ENCODE measurements at places on chromosomes 4 and X.

GRCh38 chrX:17584248-17584681, 153.0 kb upstream of the SCML1 start:
- DNase-seq = no peak

DNA sequence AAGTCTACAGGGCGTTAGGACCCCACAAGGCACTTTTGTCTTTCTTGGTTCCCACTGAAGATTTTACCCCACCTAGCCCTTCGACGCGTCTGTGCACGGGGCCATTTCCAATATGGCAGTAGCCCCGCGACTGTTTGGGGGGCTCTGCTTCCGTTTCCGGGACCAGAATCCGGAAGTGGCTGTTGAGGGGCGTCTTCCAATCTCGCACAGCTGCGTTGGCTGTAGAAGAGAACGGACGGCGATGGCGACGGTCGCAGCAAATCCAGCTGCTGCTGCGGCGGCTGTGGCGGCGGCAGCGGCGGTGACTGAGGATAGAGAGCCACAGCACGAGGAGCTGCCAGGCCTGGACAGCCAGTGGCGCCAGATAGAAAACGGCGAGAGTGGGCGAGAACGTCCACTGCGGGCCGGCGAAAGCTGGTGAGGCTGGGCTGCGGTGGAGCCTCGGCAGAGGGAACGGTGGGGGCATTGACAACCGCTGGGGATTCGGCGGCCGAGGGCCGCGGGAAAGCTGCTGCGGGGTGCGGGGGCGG, at the start of gene USP11:
Gene USP11 (plus strand): TSS at position 207 of the 530 bp plus-strand sequence. CDS start 35 bp downstream, at position 242.
- no peak for DNase-seq

GRCh38 chr4:140533951-140534480, 10.0 kb downstream of the ELMOD2 start:
- DNase-seq = no peak

- no peak for DNase-seq
Observed at GRCh38 chr4:178633263-178633662, 1191.0 kb upstream of the AGA start.

- no peak for DNase-seq
Observed at GRCh38 chr4:151048913-151049312, 33.8 kb upstream of the LRBA start.

GRCh38 chr4:122065149-122065548, 87.0 kb upstream of the BLTP1 start:
- no peak for DNase-seq

DNA sequence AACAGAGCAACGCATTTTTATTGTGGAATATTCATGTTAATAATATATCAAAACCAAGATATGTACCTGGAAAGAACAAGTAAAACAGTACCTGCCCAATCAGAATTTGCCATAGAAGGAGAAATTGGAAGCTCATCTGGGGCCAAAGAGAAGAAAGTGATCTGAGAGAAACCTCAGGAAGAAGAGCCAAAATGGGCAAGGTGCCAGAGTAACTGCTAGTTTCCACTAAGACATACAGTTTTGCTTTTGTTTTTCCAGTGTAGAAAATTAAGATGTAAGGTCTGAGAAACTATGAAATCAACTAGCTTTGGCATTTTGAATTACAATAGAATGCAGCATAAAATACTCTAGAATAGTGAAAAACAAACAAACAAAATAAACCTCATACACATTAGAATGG, 2201.2 kb downstream of the ARAP2 start:
- DNase-seq = no peak

GRCh38 chr4:98568941-98569663, 89.3 kb downstream of the TSPAN5 start:
- no peak for DNase-seq

DNA sequence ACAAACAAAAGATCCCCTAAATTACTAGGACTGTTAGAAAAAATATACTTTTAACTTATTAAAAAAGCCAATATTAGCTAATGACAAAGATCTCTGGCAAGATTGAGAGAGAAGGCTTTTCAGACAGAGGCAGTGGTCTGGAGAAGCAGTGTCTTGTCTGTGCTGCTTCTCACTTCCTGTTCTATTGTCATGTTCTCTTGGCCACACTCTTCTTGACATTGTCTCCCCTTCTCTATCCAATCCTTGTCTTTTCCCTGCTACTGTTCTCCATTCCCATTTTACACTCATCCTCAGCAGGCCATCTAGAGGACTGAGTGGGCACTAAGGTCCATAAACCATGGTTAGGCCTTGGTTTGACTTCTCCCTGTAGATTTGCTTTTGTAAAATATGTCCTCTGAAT, 14.0 kb upstream of the TAPT1 start:
- no peak for DNase-seq

DNA sequence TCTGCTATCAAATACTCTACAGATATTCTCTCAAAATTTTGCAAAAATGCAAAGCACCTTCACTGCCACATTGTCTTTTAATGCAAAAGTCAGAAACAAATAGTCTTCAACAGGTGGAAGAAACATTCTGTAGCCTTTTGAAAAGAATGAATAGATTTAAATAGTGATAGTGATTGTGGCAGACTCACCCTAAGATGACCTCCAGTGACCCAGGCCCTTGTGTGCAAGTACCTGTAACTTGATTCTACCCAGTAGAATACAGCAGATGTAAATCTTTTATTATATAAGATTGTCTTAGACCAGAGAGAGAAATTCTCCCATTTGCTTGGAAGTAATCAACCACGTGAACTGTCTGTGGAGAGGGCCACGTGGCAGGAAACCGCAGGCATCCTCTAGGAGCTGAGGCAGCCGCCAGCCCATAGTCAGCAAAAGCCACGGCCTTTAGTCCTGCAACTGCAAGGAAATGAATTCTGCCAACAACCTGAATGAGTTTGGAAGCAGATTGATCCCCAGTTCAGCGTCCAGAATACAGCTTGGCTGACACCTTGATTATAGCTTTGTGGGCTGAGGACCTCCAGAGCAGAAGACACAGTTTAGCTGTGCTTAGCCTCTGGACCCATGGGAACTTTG, 272.5 kb downstream of the ARHGAP10 start:
- DNase-seq = no peak

GRCh38 chr4:84325625-84326024, 173.5 kb downstream of the NKX6-1 start:
- no peak for DNase-seq

DNA sequence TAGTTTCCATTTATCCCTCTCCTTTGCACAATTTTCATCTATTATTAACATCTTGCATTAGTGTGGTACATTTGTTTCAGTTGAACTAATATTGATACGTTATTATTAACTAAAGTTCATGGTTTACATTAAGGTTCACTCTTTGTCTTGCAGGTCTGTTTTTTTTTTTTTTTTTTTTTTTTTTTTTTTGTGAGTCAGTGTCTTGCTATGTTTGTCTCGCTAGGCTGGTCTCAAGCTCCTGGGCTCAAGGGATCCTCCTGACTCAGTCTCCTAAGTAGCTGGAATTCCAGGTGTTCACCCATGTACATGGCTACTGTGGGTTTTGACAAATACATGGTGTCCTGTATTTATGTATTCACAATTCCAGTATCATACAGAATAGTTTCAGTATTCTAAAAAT, 6.8 kb downstream of the TBC1D19 start:
- DNase-seq = no peak

- DNase-seq = no peak
Observed at GRCh38 chrX:38271154-38271716, 50.6 kb upstream of the SRPX start.

- DNase-seq = no peak
Observed at GRCh38 chr4:75790024-75790423, 65.6 kb downstream of the USO1 start.

DNA sequence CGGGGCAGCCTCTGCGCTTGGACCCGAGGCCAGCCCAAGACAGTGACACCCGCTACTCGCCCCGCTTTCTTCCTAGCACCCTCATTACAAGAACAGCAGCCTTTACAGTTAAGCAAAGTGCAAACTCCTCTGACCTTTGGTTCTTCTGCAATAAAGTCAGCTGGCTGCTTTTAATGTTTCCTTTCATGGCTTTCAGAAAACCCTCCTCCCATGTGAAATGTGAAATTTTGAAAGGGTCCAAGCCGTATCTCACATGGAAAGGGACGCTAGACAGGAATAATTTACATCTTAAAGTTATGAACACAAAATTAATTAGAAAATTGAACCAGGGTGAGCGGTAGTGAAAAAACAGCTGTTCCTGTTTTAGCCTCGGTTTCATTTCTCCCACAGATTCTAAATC, 520.1 kb upstream of the FRG1 start:
- DNase-seq = no peak

DNA sequence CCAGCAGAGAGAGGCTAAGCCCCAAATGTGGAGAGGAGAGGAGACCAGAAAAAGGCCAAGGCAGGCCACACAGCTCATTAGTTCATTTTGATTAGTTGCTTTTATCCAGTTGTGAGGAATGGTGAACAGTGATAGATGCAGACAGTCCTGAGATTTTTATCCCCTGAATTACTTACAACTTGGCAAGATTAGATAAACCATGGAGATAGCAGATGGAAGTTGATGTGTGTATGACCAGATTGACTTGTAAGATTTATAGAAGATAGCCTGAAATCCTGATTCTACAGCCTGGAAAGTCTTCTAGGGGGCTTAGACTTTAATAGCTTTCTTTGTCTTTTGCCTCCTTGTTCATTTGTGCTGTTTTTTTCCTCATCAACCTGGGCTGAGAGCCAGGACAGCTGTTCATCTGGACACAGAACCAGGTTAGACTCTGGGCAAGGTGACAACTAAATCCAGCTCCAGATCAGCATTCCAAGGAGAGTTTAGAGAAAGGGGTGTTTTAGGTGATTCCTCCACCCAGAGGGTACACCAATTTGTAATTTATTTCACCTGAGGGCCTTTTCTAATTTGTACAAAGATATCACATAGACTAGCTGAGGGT, 215.5 kb downstream of the SPATA18 start:
- DNase-seq = no peak

- no peak for DNase-seq
Observed at GRCh38 chr4:80104927-80105326, 31.9 kb upstream of the ANTXR2 start.

- DNase-seq = no peak
Observed at GRCh38 chr4:6152869-6153705, 47.3 kb downstream of the JAKMIP1 start.

DNA sequence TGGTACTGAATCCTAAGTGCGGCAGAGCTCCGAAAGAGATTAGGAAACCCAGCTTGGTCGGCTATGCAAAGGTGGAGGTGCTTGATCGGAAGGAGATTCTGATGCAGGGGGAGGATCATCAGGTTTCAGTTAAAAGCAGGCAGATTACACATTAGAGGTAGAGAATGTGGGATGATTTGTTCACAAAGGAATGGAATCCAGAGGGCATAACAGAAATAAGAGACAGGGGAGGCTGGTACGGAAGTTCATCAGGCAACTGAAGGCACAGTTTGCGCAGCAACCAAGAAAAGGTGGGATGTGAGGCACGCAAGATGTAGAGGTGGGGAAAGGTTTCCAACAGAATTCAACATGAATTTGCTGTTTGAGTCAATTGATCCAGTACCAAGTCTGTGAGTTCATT, 424 bp upstream of the ZNF330 start:
- DNase-seq = no peak

DNA sequence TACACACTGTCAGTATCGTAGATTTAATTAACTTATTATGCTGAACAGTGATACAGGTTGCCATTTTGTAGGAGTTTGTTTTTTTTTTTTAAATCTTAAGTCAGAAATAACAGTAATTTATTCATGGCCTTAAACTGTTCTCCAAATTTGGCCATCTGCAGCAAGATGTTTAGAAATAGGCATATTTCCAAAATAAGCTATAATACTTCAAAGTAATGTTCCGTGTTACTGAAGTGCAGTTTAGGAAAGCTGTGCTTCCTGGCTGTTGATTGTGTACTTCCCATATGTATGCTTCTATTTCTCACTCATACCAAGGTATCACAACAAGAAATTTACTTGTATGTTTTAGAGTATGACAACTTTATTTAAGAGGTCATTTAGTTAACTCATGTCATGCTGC, 28.9 kb downstream of the CPEB2 start:
- DNase-seq = no peak

GRCh38 chrX:9110808-9111207, 76.9 kb upstream of the FAM9B start:
- no peak for DNase-seq

GRCh38 chr4:38939165-38939564, 71.6 kb downstream of the FAM114A1 start:
- DNase-seq = no peak

- no peak for DNase-seq
Observed at GRCh38 chr4:33715841-33716395, 2528.4 kb downstream of the ARAP2 start.

- peak; percentile 40 for DNase-seq
Observed at GRCh38 chrX:153662266-153662665, 11.3 kb downstream of the PNCK start.

DNA sequence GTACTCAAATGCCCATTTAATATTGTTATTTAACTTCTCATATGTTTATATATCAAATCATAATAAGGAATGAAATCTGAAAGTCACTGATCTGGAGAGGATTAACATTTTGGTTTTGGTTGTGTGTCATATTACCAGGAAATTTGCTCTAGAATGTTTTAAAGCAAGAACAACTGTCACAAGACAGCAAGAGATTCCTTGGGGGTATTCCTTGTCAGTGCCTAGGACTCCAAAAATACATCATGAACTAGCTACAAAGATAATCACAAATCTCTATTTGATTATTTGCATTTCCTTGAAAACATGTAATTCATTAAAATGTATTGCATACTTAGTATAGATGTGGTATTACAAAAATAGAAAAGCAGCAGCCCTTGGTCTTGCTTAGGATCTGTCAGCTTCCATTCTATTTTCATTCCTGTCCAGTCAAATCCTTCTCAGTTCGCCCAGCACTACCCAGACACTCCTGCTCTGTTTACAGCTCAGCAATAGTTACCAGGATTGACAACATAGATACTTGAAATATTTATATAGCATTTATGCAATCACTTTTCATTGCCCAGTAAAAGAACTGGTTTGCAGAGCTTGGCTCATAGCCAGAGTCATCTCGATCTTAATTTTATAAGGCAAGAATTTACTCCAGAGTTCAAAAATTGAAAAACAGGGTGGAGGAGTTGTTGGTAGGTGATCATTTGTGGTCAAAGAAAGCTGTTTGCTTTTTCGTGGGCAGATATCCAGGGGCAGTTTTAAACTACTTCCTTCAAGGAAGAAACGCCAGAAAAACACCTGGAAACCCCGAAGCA, 9.2 kb upstream of the BMP3 start:
- DNase-seq = no peak

- DNase-seq = no peak
Observed at GRCh38 chrX:100376576-100376975, 33.5 kb downstream of the PCDH19 start.

- DNase-seq = no peak
Observed at GRCh38 chr4:107616838-107617389, 103.1 kb downstream of the PAPSS1 start.

- DNase-seq = no peak
Observed at GRCh38 chrX:15343075-15343476, 7.8 kb upstream of the PIGA start.

GRCh38 chr4:8283161-8283560, 13.6 kb downstream of the HTRA3 start:
- no peak for DNase-seq

DNA sequence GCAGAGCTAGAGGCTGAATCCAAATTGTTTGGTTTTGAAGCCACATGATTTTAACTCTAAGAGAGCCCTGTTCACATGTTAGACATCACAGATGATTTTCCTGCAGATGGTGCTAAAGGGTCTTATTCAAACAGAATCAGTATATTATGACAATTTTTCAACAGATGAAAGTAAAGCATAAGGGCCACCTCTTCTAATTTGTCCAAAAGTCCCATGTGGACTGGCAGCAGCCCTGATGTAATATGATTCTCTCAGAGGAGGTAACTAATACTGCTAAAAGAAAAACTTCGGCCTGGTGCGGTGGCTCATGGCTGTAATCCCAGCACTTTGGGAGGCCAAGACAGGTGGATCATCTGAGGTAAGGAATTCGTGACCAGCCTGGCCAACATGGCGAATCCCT, 26.0 kb upstream of the SETD7 start:
- no peak for DNase-seq
